ENCODE measurements at places on chromosomes 3 and 15.

DNA sequence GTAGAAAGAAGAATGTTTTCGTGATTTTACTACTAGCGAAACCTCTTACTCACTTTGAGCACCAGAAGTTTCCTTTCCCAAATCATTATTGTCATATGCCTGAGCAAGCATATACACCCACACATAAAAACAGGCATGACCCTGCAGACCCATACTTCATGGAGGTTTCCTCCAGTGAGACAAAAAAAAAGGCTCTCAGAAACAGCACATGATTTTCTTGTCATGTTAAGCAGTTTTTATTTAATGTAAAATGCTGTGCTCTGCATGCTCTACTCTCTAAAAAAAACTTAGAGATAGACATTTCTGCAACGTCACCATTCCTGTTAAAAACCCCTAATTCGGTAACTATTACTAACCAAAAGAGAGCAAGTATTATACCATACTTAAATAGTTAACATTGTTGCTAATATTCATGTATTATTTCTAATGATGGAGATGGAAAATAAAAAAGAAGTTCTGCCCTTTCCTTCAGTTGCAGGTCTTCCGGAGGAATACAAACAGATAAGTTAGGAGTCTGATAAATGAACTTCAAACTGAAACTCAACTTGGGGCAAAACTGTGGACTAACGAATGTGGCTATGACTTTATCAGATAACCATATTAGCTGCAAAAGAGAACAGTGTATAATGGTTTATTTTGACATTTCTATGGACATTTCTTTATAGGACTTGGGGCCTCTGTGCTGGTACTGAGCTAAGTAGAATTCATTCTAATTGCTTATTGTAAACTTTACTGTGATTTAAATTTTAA is 15.9 kb downstream of the CD200R1 start:
- no peak for DNase-seq

- DNase-seq = no peak
Measured at GRCh38 chr15:95758851-95759250, 571.6 kb upstream of the NR2F2 start.

DNA sequence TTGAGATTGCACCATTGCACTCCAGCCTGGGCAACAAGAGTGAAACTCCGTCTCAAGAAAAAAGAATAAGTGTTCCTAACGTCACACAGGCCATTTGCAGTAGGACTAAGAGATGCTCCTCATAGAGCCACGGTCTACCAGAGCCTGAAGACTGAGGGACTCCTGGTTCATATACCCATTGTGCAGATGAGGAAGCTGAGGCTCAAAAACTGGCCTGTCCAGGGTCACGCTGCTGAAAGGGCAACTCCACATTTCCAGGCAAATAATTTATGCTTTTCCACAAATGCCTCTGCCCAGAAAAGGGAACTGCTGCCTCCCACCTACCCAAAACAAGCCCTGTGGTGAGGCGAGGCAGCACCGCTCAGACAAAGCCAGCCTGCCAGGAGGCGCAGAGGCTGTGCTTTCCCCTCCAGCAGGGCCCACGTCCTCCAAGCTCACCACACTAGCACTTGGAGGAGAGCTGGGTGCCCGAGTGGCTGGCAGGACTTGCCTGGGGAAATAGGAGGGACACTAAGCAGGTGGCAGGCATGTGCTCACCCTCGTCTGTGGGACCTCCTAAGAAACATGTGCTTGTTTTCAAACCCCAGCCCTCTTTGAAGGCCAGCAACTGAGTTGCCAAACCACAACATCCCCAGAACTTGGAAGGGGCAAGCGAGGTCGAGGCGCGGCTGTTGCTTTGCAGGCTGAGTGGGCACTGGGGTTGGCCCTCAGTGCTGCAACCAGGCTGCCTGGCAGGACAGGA is 195.6 kb downstream of the XXYLT1 start:
- DNase-seq = no peak

GRCh38 chr3:42502429-42503250 is at the start of gene VIPR1:
Gene VIPR1, plus strand, starts transcription at chr3:42502643. Its CDS starts 93 bp downstream, at chr3:42502736.
- peak; percentile 91 for DNase-seq

DNA sequence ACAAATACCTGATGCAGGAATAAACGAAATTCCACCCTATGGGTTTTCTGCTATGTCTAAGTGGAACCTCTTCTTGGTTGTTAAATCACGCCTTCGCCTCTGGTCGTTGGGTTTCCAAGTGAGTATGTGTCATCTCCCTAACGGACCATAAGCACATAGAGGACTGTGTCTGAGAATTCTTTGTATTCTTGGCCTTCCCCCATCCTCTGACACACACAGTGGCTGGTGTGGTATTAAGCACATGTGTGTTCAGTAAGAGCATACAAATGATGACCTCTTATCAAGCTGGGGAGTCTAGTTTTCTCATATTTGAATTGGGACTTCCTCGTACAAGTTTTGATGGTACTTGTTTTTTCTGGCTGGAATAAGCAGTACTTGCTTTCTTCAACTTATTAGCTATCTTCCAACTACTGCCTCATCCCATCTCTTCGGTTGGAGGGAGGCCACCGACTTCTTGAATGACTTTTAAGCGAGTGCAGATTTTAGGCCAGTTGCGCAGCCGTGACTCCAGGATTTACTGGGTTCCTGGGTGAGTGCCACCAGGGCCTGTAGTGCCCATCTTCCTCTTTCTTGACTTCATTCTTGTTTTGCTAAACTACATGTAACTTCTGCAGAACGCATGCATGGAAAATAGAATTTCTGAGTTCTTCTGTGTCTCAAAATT is 240.2 kb downstream of the ADAMTS17 start:
- no peak for DNase-seq

DNA sequence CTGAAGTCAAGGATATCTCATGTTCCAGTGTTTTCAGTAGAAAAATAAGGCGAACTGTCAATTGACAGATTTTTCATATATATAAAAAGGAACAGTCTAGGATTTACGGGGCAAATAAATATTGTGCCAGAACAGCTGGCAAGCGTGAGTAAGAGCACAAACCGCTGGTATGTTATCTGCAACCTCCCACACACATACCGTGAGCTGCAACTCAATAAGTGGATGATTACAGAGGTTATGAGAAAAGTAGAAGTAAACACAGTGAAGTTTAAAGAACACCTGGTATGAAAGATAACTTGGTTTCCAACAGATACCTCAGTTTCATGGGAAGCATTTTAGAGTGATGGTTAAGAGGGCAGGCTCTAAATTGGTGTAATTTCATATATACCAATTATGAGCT is 733.4 kb downstream of the TUSC7 start:
- no peak for DNase-seq

GRCh38 chr15:95887666-95888390 is 442.7 kb upstream of the NR2F2 start:
- no peak for DNase-seq

DNA sequence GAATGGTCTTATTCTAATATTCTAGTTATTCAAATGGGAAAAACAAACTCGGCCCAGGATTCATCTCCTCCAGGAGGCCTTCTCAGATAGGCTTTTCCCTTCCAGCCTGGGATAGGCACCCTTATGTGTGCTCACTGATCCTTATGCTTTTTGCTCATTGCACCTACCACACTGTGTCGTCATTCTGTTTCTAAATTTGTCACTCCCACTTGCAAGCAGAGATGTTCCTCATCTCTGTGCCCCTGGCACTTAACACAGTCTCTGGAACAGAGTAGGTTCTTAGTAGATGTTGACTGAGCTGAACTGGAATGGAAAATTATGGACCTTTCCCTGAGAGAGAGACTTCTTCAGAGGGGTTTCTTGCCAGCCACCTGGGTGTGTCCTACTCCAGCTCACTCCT is 18.7 kb upstream of the SPG11 start:
- no peak for DNase-seq

DNA sequence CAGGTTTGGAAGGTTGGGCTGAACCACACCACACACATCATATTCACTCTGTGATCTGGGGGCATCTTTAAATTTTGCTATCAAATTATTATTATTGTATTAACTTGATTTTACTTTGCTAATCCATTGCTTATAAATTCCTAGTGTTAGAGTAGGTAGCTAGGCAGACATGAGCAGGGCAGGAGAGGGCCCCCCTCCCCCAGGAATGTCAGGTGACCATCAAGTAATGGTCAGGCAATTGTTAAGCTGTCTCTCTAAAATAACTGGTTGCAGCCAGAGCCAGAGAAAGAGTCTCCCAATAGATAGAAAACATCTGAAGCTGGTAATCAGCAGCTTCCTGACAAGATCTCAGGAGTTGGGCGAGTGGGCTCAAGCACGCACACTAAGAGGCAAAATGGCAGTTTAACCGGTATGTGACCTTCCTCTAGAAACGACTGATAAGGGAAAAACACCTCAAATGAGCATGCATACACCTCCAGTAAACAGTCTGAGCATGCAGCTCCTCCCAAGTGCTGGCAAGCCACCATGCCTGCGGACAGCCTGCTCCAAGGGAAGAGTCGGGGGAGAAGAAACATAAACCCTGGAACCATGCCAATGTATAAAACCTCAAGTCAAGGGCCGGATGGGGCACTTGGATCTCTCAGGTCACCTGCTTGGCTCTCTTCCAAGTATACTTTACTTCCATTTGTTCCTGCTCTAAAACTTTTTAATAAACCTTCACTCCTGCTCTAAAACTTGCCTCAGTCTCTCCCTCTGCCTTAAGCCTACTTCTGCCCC is 3.1 kb upstream of the CXCR6 start:
- no peak for DNase-seq

GRCh38 chr3:136617198-136617597 is 135.0 kb downstream of the STAG1 start:
- DNase-seq = no peak

DNA sequence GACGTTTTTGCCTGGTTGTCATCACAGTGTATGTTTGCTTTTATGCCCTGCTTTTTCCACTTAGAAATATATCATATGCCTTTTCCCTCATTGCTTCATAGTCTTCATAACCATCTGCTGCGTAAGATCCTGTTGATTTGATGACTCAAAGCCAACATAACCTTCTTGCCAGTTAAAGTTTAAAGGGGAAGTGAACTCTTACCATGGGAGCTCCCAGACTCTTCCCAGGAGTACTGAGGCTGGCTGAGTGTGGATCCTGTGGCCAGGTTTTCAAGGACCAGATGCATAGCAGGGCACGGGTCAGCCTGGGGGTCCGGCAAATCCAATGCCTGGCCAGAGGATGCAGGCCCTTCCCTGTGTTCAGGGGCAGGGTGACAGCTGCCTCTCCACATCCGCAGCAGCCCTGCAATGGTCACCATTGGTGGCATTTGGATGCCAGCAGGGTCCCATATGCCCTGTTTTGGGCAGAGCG is 42.0 kb upstream of the SACM1L start:
- DNase-seq = no peak

DNA sequence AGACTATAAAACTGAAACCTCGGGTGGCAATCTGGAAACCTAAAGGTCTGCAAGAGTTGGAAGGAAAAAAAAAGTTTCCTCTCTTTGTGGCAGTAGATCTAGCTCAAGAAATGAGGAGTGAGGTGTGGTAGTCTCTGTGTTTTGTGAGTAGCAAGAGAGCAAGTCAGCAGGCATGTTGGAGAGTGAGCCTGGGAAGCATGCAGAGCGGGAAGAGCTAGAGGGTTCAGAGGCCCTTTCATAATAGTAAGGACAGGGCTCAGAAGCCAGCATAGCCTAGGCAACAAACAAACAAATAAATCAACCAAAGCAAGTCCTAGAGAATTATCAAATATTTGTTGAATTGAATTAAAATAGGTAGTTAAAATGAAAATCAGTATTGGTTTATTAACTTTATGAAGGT is 189.7 kb upstream of the CBLB start:
- no peak for DNase-seq

DNA sequence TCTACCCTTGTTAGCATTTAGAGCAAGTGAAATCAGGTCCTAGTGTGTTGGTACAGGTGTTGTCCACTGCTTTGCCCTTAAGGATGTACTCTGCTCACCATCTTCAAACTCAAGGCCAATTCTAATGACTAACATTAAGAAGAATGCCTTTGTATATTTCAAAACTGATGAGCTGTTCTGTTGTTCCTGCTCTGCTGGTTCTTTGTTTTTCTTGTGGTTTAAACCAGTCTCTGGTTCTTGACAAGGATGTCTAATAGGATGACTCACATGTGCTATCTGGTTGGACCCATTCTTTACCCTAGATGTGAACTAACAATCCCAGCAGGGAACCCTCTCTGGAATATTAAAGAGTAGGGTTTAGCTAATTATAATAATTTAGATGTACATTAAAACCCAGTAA is 17.3 kb downstream of the ABHD5 start:
- no peak for DNase-seq

DNA sequence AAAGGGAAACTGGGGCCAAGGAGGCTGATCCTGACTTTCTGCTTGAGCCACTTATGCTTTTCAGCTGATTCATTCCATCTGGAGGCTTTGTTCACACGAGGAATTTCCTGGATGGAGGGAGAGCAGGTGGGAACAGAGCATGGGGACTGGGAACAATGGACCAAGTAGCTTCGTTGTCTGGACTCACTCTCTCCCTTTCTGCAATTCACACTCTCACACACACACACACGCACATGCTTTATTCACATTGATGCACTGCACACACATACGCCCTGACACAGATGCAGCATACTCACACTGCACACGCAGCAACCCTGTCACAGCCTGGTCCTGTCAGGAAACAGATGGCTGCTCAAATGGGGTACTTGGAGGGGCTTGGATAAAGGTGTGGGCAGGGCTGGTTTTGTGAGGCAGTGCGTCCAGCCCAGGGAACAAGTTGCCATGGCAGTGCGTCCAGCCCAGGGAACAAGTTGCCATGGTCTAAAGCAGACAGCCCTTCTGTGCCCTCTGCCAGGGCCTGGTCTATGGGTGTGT is 19.8 kb upstream of the CHCHD6 start:
- no peak for DNase-seq

DNA sequence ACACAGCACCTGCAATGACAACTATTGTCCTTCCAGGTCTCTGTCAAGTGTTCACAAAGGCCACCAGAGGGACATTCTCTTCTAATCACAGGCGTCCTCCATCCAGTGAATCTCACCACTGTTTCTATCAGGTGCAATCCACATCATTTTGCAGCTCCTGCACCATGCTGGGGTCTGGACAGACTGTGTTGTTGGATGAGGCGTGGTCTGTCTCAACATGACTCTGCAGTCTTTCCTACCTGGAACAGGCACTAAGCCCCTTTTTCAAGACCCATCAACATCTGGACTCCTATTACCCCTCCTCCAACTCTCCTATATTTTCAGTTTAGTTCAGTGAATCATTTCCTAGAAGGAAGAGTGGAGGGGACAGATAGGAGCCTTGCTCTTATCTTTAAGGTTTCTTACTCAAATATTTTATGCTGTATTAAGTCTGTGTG is 31.5 kb upstream of the VEPH1 start:
- no peak for DNase-seq

- no peak for DNase-seq
Measured at GRCh38 chr15:73931441-73931840, 5.2 kb downstream of the LOXL1 start.

- no peak for DNase-seq
Measured at GRCh38 chr3:37255990-37256308, 81.6 kb upstream of the LRRFIP2 start.
